ENCODE measurements at places on chromosomes 7 and 10.
A peak's percentile ranks its signal among the peaks of the same experiment; 100 is the strongest.

GRCh38 chr7:17205910-17206309, 92.5 kb upstream of the AHR start:
- no peak for DNase-seq

- no peak for DNase-seq
Observed at GRCh38 chr10:61708846-61709245, 46.1 kb downstream of the CABCOCO1 start.

DNA sequence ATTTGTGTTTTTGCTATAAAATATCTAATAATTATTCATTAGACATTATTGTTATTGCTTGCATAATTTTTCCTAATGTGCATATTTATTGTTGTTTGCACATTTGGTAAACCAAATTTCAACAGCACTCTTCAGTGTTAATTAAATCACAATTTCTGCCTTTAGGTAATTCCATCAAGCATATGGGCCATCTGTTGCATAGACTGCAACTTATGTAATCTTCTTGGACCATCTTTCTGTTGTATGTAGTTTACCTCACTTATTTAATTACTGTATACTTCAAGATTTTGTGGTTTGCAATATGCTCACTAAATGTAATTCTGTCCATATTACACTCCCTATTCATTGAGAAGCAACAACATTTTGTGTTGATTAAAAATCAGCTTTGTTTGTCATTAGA, 1360.1 kb downstream of the REEP3 start:
- DNase-seq: no peak

DNA sequence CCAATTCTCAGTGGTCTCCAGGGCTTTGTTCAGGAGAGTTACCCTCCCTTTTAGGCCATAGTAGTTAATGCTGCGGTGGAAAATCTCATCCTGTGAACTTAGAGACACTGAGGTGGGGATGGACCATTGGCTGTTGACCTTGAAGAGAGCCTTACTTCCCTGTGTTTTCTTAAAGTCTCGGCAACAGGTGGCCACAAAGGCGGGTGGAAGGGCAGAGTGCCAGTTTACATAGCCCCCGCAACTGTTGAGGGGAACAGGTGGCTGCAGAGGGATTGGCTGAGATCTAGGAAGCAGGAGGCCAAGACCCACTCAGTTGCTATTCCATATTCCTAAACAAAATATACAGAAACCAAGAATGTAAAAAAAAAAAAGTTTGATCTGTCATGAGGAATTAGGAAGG, 160.6 kb downstream of the ST7 start:
- DNase-seq: no peak

GRCh38 chr10:79435271-79436065, 10.0 kb downstream of the ZCCHC24 start:
- DNase-seq: no peak

- DNase-seq: no peak
Observed at GRCh38 chr10:4867520-4868356, 41.7 kb downstream of the AKR1E2 start.

GRCh38 chr7:140989068-140989467, 25.7 kb downstream of the MRPS33 start:
- no peak for DNase-seq

GRCh38 chr10:77410523-77410922, 227.1 kb downstream of the KCNMA1 start:
- no peak for DNase-seq

DNA sequence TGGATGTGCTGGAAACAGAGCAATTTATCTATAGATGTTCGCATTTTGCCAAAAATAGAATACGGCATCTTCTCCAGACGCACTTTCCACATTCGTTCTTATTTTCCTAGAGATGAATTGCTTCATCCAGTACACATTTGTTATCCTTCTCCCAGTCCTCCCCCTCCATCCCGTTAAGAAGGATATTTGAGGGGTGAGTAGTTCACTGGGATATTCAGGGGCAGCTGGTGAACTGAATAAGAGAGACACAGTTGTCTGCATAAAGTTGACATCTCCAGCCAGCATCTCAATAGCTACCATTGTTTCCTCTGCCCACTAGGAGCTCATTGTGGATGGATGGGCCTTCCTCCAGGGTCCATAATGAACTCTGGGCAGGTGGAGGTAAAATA, 456.8 kb upstream of the NRP1 start:
- no peak for DNase-seq

DNA sequence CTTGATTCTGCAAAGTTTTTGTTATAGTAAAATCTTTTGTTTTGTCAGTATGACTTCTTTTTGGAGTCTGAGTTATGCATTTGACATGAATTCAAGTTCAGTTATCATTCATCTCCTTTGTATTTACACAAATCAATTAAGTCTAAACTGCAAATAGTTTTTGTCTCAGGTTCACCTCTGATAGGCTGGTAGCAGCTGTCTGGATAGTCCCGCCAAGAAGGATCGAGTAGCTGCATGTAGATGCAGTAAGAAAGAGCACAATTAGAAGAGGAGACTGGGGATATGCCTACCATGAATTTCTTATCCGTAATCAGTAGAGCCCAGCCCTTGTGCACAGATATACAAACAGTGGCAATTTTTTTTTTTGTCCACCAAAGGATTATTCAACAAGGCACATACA, 392.5 kb upstream of the ETV1 start:
- DNase-seq: no peak

DNA sequence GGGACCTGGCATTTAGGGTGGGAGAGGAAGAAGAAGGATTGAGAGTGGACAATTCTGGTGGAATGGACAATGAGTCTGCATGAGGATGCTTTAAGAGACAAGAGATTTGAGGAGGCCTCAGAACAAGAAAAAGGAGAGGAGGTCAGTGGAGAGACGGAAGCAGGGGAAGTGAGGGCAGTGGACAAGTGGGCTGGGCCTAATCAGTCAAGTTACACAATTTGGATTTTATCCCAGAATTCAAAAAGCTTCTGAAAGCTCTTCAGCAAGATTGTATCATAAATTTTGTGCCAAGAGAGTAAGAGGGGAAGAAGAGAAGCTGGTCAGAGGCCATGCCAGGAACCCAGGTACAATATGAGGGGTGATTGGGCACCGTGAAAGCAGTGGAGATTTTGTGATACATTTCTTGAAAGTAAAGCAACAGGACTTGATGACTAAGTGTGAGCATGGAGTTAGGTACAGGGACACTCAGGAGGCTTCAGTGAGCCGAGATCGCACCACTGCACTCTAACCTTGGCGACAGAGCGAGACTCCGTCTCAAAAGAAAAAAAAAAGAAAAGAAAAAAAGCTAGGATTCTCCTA, 19.3 kb upstream of the TSPAN13 start:
- DNase-seq: no peak

- DNase-seq: no peak
Observed at GRCh38 chr10:50447691-50448090, 176.1 kb downstream of the SGMS1 start.

GRCh38 chr10:123132576-123133477, 2.9 kb upstream of the HMX3 start:
- DNase-seq: peak; percentile 92

GRCh38 chr7:74606101-74606908, 51.2 kb upstream of the GTF2I start:
- DNase-seq: peak; percentile 65

DNA sequence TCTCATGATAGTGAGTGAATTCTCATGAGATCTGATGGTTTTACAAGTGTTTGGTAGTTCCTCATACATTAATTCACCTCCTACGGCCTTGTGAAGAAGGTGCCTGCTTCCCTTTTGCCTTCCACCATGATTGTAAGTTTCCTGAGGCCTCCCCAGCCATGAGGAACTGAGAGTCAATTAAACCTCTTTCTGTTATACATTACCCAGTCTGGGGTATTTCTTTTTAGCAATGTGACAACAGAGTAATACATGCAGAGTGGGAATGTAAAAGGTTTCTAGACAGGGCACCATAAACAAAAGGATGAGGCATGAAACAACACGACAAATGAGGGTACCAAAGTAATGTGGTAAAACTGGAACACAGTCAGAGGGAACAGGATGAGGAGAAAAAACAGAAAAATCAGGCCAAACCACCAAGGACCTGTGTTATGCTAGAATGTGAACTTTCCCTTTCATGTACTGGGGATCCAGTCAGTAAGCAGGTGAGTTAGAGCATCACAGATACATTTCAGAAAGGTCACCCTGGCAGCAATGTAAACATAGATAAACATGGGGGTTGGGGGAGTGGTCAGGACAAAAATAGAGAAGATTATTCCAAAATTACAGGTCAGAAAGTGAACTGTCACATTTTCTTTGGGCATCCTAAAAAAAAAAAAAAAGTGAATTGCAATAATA, 31.9 kb downstream of the ANKRD26 start:
- no peak for DNase-seq

GRCh38 chr10:97087296-97087695, 98.5 kb downstream of the SLIT1 start:
- DNase-seq: no peak

DNA sequence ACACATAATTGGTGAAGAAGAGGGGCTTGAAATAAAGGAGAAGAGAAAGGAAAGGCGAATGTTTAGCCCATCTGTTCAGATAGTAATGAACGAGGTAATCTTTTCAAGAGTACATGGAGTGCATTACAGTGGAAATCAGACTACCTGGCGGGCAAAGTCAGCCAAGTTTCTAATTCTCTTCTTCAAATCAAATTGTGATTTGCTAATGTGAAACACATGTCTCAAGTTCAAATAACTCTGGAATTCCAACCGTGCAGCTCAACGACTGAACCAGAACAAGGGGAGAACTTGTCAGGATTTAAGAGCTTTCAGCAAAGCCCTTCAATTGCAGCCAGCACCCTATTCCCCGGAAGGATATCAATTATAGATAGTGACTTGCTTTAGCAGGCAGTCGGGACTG, 216.9 kb downstream of the GLI3 start:
- DNase-seq: no peak
